Umbilical cord (tissue), 2 donors: ENCODE measurements at places on chromosomes 13 and 19. TPM values are rescaled to one million over a fixed set of nuclear protein-coding genes. Genes with fewer than 3 reads are reported as not detected.

GRCh38 chr19:49363268-49364082 is at the start of gene DKKL1:
DKKL1 (plus strand) TSS chr19:49363877; CDS start chr19:49363999, 122 bp downstream.
- DNase-seq, result peak; percentile 97

ZNF132 gene
- 24.8 TPM for total RNA-seq

- no peak for DNase-seq
Observed at GRCh38 chr19:42634409-42635232, 39.9 kb upstream of the CEACAM8 start.

DNA sequence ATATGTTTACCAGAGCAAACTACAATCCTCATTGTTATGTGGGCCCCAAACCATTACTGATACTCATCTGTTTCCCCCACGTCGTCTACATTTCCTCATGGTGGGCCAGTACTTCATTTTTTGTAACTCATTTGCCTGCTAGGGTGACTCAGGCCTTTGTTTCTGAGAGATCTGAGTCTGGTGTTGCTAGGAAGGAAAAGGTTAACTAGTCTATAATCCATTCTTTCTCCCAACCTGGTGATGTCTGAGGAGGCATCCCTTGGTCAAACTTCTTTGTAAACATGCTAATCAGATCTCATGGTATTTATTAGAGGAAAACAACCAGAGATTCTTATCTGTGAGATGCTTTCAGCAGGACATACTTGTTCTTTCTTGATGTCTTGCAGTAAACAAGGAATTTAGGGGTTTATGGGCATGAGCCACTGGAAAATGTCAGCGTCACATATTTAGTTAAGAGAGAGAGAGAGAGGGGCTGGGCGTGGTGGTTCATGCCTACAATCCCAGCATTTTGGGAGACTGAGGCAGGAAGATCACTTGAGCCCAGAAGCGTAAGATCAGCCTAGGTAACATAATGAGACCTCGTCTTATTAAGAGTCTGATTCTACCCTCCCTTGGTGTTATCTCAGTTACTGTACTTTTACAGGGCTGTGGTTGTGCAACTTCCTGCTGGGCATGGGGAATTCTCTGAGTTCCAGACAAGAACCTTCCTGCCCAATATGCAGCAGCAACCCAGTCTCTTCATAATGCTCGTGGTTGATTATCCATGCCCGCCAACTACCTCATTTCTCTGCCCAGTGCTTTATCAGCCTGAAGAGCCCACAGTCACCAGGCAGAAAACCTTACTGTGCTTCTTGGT is 9.7 kb upstream of the DPRX start:
- peak; percentile 83 for DNase-seq

SIPA1L3 gene
- total RNA-seq, result 13.7 TPM

- DNase-seq, result no peak
Observed at GRCh38 chr19:53041366-53041765, 3.2 kb upstream of the ERVV-2 start.

DNA sequence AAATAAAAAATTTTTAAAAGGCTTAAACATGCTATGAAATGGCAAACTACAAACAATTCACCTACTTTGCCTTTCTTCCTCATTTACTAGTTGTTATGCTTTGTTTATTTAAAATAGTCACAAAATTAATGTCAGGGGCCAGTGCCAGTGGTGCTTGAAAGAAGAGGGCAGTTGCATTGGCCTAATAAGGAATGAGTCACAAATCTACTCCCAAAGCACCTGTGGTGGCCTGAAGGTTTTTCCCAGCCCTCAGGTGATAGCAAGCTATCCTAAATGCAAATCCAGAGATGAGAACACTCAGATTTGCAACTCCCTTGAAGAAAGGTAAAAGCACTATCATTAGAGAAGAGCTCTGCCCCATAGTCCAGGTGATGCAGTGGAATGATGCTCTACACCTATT is 103.6 kb downstream of the MBNL2 start:
- DNase-seq, result no peak

GRCh38 chr13:50892210-50892944 is 17.2 kb upstream of the RNASEH2B start:
- no peak for DNase-seq

GRCh38 chr13:57558051-57558467 is 73.5 kb upstream of the PCDH17 start:
- no peak for DNase-seq

CAMSAP3 gene
- 1.2 TPM for total RNA-seq

CRX gene
- 1.7 TPM for total RNA-seq

DNA sequence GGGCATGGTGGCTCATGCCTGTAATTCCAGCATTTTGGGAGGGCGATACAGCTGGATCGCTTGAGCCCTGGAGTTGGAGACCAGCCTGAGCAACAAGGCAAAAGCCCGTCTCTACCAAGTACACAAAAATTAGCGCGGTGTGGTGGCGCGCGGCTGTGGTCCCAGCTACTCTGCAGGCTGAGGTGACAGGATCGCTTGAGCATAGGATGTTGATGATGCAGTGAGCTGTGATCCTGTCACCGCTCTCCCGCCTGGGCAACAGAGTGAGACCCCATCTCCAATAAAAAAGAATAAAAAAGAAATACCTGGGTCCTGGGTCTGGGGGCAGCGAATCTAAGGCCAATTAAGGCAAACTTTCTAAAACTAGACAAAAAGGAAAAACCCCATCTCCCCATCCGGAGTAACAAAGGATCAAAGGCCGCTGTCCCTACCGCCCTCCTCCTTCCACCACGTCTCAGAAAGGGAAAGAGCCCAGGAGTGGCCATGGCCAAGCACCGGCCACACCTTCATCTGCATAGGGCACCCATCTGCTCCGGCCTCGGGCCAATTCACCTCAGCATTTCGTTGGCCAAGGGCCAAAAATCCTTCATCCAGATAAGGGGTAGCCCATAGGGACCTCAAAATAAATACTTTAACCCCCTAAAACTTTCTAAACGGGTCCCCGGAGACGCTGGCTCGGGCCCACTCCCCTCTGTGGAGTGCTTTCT is 851 bp downstream of the ZNF320 start:
- peak; percentile 29 for DNase-seq

GRCh38 chr19:50978772-50979390 is 4.8 kb downstream of the KLK7 start:
- no peak for DNase-seq

DNA sequence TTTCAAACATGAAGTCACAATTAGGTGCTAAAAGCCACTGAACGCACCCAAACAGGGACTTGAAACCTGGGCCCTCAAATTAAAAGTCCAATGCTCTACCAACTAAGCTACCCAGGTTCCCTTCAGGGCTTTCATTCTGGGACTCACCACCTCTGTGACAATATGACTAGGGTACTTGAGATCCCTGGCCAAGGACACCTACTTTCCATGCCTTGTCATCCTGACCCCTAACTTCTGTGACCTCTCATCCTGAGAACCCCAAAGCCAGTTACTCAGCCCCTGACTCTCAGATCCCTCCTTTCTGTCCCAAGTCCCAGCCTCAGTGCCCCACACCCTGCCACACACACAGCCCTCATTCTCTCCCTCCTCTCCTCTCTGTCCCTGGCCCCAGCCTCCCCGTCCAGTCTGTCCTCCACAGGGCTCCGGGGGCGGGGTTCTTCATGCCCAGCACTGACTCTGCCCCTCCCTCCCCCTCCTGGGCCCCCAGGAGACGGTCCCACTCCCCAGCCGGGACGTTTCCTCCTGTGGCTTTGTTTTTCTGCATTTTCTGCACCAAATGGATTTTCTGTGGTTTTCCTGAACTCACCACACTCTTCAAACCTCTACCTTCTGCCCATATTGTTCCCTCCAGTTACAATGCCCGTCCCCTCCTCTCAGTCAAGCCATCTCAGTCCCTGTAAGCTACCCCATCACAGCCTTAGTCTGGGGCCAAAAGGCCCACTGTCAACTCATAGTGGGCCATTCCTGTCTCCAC is 7.0 kb downstream of the RCN3 start:
- DNase-seq, result no peak

DNA sequence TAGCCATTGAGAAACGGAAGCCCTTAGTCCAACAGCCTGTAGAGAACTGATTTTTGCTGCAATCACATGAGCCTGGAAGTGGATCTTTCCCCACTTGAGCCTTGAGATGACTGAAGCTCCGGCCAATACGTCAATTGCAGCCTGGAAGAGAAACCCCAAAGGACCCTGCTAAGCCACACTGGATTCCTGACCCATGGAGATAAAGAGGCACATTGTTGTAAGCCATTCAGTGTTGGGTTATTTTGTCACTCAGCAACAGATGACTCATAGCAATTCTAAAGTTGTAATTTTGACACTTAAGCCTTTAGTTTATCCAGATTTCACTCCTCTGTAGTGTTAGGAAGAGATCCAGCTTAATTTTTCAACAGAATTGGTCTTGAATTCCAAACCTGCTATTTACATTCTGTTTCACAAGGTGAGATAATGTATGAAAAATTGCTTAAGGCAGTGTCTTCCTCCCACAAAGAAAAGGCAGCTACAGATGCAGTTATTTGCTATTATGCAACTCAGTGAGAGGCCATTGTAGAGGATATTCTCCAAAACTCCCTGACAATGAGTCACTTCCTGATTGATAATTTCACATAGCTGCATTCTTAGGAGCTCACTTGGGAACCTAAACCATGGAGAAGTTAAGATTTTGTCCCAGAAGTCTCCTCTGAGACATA is 59.4 kb upstream of the TSHZ3 start:
- DNase-seq, result peak; percentile 20

ONECUT3 gene
- 0.48 TPM for total RNA-seq

DNA sequence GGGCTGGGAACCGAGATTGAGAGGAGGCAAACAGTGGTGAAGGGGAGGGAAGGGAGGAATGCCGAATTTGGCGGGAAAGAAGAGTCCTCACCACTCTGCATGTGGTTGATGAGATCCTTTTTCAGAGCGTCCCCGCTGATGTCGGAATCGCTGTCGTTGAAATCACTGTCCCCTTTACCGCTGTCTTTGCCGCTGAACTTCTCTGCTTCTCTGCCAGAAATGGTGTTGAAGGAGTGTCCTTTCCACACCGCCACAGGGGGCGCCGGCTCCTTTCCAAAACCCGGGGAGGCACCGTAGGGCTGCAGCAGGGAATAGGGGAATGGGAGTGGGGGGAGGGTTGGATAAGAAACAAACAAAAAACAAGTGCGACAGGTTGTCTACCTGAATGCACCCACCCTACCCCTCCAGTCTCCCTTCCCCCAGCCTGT is 3.1 kb downstream of the PCDH8 start:
- DNase-seq, result no peak
